ENCODE measurements at places on chromosomes 5 and 9. TPM values are rescaled to one million over a fixed set of nuclear protein-coding genes. Genes with fewer than 3 reads are reported as not detected.

SPATA24 gene
- total RNA-seq, result 7.5 TPM

COL23A1 gene
- total RNA-seq, result 0.17 TPM

ANKRD18B gene
- 1.9 TPM for total RNA-seq

DNA sequence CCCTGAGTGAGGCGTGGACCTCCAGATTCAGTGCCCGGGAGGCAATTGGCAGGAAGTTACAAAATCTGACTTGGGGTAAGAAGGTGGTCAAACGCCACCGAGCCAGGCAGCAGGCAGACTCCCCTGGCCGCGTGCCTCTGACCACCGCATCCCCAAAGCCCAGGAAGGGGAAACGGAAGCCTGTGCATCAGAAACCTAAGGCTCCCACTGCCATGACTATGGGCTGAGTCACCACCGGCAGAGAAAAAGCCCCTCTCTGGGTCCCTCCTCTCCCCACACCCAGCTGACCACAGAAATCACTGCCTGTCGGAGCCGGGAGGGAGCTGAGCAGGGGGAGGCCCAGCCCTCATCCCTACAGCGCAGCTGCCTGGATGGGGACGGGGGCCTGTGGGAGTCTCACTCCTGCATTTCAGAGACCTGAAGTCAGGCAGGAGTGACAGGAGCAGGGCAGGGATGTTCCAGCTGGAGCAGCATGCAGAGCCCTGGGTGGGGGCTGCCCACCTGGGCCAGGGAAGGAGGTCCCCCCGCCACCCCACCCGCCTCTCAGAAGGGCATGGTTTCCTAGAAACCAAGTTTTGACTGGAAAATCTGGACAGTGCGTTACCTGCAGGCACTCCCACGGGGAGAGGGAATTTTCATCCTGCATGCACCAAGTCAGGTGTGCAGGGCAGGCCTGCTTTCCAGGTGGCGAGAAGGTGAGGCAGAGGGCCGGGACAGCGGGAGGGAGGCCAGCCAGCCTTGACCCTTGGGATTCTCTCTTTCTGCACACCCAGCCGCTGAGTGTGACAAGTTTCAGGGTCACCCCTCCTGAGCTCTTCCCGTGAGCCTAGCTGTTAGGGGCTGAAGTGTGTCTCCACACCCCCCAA is 68.2 kb downstream of the LRSAM1 start:
- peak; percentile 54 for DNase-seq
- no peaks in the 10 kb centered on the region for H3K27me3 ChIP-seq
- H3K4me3 ChIP-seq, result no peak overlapping the region

- no peak overlapping the region for H3K4me3 ChIP-seq
- H3K27ac ChIP-seq, result no peak overlapping the region
- no peaks in the 10 kb centered on the region for H3K36me3 ChIP-seq
- H3K27me3 ChIP-seq, result no peaks in the 10 kb centered on the region
- DNase-seq, result no peak
- no peaks in the 10 kb centered on the region for H3K4me1 ChIP-seq
Measured at GRCh38 chr5:93421468-93421867, 159.6 kb downstream of the NR2F1-AS1 start.

DNA sequence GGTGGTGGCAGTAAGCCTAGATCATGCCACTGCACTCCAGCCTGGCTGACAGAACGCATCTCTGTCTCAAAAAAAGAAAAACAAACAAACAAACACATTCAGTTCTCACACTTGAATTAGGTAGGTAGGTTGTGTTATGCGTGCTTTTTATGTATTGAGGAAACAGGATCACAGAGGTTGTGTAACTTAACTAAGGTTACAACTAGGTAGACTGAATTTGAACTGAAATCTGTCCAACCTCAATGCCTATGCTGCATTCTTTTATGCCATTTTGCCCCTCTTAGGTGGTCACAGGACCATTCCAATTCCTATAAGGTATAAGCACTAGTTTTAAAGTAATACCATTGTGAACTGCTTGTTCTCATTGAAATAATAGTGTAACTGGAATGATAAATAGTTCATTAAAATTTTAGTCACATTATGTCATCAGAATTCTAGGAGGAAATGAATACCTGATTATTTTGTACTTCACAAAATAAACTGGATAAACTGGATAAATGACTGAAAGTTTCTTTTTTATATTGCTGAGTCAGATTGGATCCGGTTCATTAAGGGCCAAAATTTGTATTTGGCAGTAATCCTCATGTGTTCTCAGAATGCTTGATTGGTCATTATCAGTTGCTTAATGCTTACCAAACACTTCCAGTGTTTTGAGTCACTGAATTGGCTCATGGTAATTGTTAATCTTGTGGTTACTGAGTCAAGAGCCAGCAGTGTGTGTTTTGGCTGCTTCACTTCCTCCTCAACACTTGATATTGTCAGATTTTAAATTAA is 7.1 kb downstream of the UBAP1 start:
- H3K4me1 ChIP-seq, result peaks cover 35% of the 10 kb centered on the region
- H3K36me3 ChIP-seq, result no peaks in the 10 kb centered on the region
- no peak overlapping the region for H3K27ac ChIP-seq

DNA sequence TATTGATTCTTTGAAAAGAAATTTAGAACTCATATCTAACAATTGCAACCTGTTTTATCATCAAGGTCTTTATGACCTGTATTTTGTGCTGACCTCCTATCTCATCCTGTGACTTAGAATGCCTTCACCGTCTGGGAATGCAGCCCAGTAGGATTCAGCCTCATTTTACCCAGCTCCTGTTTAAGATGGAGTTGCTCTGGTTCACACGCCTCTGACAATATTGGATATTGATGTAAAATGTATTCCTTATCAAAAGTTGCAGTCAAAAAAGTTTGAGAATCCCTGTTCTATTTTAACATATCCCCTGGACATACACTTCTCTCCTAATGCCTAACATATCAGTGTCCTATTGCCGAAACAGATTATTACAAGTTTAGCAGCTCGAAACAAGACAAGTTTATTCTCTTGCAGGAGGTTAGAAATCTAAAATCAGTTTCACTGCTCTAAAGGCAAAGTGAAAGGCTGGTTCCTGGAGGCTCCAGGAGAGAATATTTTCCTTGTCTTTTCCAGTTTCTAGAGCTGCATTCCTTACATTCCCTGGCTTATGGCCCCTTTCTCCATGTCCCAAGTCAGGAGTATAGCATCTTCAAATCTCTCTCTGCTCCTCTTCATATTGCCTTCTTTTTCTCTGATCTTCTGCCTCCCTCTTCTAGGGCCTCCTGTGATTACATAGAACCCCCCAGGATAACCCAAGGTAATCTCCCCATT is 31.5 kb upstream of the LVRN start:
- H3K27ac ChIP-seq, result no peak overlapping the region
- no peak overlapping the region for H3K4me3 ChIP-seq
- H3K36me3 ChIP-seq, result no peaks in the 10 kb centered on the region
- no peak for DNase-seq

DNA sequence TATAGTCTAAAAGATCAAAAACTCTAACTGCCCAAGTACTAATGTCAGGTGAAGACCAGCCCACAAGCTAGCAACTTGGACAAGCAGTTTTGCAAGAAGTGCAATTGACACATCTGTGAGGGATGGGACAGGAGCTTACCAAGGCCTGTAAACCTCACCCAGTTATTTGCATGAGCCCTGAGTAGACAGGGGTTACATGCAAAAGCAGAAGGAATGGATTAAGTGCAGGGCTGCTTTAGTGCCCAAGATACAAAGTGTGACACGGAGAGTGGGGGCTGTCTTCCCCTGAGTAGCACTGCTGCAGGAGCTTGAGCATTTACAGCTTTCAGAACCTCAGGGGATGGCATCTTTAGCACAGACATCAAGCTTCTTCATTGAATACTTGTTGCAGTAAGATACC is 286.7 kb downstream of the ELAVL2 start:
- H3K4me3 ChIP-seq, result no peak overlapping the region
- DNase-seq, result no peak
- H3K27ac ChIP-seq, result no peak overlapping the region
- no peaks in the 10 kb centered on the region for H3K36me3 ChIP-seq

Data from CD4-positive, alpha-beta memory T cell (primary cell).